PC-9 (cell line): ENCODE measurements at places on chromosomes 5 and 9. TPM values are rescaled to one million over a fixed set of nuclear protein-coding genes. Genes with fewer than 3 reads are reported as not detected.

Gene GMCL2
- total RNA-seq = not detected in 2 replicates

Gene CCNO
- 4.7 and 7.1 TPM in 2 replicates for total RNA-seq

Gene MEGF9
- total RNA-seq = 30.3 and 35.7 TPM in 2 replicates

Gene SH3RF2
- 30.9 and 37.2 TPM in 2 replicates for total RNA-seq

Gene TERT
- 0.74 and 2.2 TPM in 2 replicates for total RNA-seq

Gene ADRA1B
- total RNA-seq = 4.6 and 6.0 TPM in 2 replicates
